ENCODE measurements at places on chromosomes 4 and X.
A peak's percentile ranks its signal among the peaks of the same experiment; 100 is the strongest.

DNA sequence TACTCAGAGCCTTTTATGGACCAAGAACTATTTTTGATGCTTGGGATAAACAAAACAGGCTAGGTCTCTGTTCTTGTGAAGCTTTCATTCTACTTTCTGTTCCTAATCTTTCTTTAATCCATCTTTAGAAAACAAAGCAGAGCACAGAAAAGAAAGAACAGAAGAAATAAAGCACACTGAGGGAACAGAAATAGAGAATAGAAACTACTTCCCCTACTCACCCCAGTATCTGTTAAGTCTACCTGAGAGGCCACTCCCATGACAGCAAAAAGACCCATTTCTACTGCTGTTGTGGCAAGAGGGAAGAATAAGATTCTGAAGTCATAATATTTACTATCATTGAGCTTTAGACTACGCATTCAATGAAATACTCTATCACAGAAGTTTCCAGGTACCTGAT is 9.2 kb downstream of the RFC1 start:
- no peak for DNase-seq

DNA sequence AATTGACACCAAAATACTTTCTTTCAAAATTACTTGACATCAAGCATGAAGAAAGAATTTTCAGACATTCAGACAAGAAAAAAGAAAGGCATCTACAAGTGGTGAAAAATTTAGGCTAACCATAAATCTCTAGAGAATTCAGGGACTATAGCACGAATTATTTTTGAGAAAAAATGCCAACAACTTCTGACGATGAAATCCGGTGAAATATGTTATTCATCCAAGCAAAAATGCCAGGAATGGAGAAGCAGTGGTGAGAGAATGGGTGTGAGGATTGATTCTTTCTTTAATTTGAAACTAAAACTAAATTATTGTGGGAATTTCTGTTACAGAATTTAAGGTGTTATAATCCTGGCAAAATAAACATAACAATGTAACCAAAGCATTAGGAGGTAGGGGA is 69.4 kb upstream of the SORBS2 start:
- DNase-seq, result peak; percentile 82

DNA sequence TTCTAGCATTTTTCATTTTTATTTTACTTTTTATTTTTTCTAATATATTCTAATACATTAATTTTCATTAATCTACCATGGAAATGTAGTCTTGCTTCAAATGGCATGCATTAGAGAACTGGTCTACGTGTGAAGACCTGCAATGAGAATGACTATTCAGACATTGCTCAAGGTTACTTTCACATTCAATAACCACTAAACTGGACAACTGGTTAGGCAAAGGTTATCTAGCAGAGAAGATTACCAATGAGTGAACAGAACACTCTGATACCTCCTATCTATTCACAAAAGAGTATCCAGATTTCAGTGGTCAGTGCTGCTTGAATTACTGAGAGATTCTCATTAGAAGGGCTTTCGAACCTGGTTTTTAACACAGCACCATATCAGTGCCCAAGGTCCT is 58.9 kb upstream of the ARHGAP24 start:
- DNase-seq, result no peak

GRCh38 chrX:13752646-13753045 is 18.1 kb downstream of the OFD1 start:
- DNase-seq, result no peak

DNA sequence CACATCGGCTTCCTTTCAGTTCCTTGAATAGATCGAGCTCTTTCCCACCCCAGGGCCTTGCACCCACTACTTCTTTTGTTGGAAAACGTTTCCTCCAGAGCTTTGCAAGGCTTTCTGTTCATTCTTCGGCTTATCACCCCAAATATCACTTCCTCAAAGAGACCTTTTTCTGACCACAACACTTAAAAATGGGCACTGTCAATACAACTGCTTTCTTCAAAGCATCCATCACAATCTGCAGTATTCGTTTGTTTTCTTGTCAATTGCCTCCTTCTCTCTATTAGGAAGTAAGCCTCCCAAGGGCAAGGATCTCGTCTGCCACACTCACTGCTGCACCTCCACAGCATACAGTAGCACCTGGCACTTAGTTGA is 17.7 kb upstream of the CENPU start:
- DNase-seq, result no peak

- no peak for DNase-seq
Observed at GRCh38 chr4:54764476-54764875, 106.7 kb downstream of the KIT start.

Measured in fibroblast of skin of abdomen (primary cell).